ENCODE measurements at places on chromosomes 12 and 14.

GRCh38 chr14:64729386-64730060 is 25.3 kb downstream of the PLEKHG3 start:
- DNase-seq, result no peak

DNA sequence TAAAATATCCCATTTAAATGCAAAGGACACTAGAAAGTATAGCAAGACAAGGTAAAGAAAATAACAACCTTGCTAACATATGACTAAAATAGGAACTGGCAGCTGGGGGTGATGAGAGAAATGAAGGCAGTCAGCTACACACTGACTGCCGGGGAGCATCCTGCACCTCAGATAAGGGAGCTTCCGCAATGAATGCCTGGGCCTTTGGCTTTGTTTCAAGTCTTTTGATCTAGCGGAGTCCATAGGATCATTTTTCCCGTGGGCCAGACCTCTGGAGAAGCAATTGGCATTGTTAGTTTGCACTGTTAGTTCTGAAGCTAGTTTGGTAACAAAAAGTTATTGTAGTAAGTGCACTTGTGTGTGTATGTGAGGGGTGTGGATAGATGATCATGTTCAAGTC is 639.9 kb downstream of the DIO2 start:
- DNase-seq, result no peak

DNA sequence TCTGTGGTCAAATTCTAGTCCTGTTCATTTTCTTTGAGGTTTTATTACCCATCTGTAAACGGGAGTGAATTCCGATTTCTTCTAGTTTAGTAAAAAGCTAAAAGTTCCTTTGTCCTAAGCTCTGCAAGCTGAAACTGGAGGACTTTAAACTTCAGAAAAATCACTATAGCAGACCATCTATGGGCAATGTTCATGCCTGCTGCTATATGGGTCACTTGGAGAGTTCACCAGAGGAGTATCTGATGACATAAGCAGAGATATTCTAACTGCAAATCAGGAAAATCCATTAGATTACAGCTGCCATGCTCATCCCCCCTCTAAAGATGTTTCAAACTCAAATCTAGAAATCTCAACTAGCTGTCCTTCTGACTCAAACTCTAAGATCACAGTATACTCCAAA is 193.0 kb upstream of the RTL1 start:
- DNase-seq, result no peak

DNA sequence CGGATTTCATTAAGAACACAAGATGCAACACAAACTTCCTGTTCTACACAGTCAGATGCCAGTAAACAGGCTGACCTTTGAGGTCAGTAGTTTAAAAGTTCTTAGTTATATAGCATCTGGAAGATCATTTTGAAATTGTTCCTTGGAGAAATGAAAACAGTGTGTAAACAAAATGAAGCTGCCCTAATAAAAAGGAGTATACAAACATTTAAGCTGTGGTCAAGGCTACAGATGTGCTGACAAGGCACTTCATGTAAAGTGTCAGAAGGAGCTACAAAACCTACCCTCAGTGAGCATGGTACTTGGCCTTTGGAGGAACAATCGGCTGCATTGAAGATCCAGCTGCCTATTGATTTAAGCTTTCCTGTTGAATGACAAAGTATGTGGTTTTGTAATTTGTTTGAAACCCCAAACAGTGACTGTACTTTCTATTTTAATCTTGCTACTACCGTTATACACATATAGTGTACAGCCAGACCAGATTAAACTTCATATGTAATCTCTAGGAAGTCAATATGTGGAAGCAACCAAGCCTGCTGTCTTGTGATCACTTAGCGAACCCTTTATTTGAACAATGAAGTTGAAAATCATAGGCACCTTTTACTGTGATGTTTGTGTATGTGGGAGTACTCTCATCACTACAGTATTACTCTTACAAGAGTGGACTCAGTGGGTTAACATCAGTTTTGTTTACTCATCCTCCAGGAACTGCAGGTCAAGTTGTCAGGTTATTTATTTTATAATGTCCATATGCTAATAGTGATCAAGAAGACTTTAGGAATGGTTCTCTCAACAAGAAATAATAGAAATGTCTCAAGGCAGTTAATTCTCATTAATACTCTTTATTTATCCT is 13.5 kb downstream of the PTGER2 start:
- no peak for DNase-seq

DNA sequence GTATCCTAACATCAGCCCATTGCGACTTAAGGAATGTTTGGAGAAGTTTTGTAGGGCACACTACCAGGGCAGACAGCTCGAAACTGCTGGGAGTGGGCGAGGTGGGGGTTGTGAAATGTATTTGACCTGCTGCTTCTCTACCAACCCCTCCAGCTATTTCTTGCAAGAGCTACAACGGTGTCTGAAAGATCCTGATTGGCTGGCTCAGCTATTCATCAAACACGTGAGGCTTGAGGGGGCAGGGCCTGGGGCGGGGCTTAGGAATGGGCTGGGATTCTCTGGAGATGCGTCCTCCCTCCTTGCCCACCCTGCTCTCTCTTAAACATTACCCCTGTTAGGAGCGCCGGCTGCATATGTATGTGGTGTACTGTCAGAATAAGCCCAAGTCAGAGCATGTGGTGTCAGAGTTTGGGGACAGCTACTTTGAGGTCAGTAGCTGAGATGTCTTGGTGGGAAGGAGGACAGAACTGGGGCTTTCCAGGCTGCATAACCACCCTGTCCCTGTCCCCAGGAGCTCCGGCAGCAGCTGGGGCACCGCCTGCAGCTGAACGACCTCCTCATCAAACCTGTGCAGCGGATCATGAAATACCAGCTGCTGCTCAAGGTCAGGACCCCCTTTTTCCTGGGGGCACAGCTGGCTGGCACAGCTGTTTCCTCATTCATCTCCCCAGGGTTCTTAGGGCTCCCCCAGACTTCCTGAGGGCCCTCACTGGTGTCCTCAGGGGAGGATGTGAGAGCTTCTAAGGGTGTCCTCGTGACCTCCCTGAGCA is 3.1 kb downstream of the ARHGEF25 start:
- no peak for DNase-seq

- no peak for DNase-seq
Measured at GRCh38 chr12:3515506-3515905, 24.5 kb downstream of the PRMT8 start.

GRCh38 chr12:6536894-6537579 is 2.7 kb downstream of the GAPDH start:
- no peak for DNase-seq

- DNase-seq, result no peak
Measured at GRCh38 chr12:97877404-97877803, 414.8 kb downstream of the RMST start.

GRCh38 chr14:51650716-51651387 is 858 bp upstream of the FRMD6 start:
- no peak for DNase-seq

- DNase-seq, result no peak
Measured at GRCh38 chr14:104929268-104930230, 4.9 kb downstream of the PLD4 start.

GRCh38 chr12:92029136-92029535 is 116.5 kb downstream of the BTG1 start:
- DNase-seq, result no peak

- DNase-seq, result no peak
Measured at GRCh38 chr14:67317822-67318221, 41.8 kb downstream of the ATP6V1D start.

DNA sequence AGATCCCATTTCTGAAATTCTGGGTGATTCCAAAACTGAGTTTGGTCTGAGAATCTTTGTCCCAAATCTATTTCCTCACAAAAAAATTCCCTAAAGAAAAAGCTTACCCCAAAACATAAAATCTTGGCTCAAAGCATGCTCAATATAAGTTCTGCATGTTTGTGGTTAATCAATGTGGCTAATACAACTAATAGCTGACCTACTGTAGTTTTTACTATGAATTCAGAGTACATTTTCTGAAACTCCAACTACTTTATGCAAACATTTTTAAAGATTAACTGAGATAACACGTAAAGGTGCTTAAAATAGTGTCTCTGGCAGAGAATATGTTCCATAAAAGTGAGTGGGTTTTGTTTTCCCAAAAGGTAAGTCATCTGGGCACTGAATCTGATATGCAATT is 133.1 kb downstream of the MED13L start:
- DNase-seq, result no peak

- no peak for DNase-seq
Measured at GRCh38 chr12:126144603-126145002, 1079.4 kb downstream of the AACS start.

- no peak for DNase-seq
Measured at GRCh38 chr12:5524116-5524768, 92.3 kb downstream of the NTF3 start.

GRCh38 chr14:25122211-25122610 is 72.3 kb upstream of the STXBP6 start:
- no peak for DNase-seq

DNA sequence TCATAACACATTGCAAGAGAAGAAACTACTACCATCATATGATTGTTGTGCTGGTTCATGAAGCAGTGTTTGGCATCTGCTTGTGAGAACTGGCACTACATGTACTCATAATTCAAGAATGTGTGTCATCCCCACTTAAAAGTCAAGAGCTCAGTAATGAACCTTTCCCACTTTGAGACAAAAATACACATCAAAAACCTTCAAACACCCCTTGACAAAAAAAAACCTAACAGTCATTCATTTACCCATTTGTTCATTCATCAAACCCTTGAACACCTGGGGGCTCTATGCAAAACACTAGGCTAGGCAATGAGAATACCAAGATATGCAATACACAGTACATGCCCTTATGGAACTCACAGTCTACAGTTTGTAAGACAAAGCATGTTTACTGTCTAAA is 40.0 kb downstream of the KIF21A start:
- DNase-seq, result no peak

- DNase-seq, result no peak
Measured at GRCh38 chr12:50546441-50547318, 41.9 kb downstream of the DIP2B start.

DNA sequence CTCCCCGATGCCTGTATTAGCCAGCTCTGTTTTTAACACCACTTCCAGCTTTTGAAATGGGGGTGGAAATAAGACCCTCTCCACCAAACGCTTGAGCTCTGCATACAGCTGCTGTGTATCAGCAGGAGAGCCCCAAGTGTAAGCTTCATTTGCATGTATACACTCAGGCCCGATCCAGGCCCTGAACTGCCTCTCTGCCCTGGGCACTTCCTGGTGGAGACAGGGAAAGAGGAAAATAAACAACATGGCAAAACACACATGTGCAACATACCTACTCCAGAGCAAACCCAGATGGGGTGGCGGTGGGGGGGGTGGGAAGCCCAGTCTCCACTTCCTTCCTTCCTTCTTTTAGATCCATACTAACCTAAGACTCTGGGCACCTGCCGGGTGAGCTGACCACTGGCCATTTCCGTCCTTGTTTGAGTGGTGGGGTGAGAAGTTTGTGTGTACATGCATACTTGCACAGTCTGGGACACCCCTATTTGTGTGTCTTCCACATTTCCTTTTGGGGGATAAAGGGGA is 55.3 kb downstream of the RBM19 start:
- no peak for DNase-seq

- no peak for DNase-seq
Measured at GRCh38 chr14:20383636-20384035, 29.7 kb downstream of the TEP1 start.

- no peak for DNase-seq
Measured at GRCh38 chr12:56928262-56928661, 5.9 kb downstream of the SDR9C7 start.

DNA sequence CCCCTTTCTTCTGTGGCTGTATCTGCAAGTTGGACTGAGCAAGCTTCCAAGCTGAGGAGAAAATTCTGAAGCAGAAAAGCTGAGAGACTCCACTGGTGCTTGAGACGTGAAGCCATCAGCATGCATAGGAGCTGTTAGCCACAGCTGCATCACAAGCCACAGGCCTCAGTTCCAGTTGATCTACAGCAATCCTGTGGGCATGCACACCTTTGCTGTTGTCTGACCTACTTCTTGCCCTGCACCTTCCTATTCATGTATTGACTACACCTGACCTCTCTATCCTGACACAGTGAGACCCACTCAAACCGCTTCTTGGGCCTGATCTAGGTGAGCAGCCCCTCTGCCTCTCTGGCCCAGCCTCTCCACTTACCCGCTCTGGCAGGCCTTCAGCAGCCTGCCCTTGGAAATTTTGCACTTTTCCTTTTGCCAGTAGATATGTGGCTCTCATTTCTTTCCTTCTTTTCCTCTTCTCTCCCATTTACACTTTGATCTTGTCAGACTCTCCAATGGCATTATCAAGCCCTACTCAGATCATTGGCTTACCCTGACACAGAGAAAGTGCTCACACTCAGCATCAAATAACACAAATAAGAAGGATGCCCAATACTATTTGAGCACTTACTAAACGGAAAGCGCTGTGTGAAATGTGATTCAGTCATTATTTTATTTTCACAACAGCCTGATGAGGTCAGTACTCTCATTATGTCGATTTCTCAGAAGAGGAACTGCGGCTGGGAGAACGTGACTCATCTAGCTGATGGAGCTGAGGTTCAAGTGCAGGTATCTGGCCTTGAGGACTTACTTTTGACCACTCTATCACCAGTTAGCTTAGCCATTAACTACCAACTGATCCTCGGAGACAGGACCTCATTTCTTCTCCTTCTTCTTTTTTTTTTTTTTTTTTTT is 21.9 kb upstream of the PTGR2 start:
- no peak for DNase-seq

DNA sequence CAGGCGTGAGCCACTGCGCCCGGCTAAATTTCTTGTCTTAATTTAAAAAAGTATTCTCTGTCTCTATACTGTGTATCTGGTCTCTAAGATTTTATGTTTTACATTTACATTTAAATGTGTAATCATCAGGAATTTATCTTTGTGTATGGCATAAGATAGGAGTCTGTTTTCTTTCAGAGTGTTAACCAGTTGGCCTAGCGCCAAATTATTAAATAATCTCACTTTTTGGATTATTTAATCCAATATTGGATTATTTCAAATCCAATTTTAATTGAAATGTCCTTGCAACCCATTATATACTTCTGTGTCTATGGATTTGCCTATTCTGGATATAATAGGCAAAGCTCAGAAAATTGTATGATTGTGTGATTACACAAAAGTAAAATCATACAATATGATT is 45.0 kb downstream of the BAZ2A start:
- no peak for DNase-seq

DNA sequence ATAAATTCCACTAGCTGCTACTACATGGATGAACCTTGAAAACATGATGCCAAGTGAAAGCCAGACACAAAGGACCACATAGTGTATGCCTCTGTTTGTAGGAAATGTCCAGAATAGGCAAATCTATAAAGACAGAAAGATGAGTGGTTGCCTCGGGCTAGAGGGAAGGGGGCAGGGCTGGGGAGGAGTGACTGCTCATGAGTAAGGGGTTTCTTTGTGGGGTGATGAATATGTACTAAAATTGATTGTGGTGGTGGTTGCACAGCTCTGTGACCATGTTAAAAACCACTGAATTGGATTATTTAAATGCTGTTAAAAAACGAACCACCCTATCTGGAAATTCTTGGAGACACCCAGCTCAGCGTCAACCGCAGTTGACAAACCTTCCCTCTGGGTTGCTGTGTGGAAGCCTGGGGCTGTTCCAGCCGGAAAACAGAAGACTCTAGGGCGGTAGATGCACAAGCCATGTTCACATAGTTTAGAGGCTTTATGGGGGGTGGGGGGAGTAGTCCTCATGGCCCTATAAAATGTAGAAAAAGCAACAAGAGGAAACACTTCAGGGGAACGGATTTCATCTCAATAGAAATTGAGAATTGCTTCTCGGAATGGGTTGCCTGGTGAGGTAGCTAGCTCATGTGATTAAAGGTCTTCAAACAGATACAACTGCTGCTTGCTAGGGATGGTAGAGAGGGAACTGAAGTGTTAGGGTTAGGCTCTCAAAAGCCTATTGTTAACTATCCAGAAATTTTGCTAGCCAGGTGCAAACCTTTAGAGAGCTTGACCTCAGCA is 29.4 kb downstream of the RIN3 start:
- no peak for DNase-seq

All from T-helper 9 cell (primary cell).